ENCODE measurements at places on chromosomes 13 and 19.

DNA sequence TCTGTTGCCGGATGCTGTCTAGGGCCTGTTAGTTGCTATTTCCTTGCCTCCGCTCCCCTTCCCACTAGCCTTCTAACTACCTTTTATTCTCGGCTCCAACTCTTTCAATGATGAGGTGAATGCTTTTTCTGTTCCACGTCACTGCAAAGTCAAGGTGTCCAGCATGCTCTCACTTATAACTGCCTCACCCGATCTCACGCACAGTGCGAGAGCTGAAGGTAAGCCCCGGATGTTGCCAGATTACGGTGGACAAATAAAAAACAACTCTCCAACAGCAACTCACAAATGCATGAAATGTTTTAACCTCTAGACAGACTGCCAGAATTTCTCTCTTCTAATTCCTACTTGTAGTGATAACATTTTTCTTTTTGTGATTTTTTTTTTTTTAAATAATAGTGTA, 169.9 kb downstream of the STK24 start:
- no peak for DNase-seq

- no peak for DNase-seq
These were observed 35.0 kb downstream of the NUFIP1 start for GRCh38 chr13:44954224-44954623.

DNA sequence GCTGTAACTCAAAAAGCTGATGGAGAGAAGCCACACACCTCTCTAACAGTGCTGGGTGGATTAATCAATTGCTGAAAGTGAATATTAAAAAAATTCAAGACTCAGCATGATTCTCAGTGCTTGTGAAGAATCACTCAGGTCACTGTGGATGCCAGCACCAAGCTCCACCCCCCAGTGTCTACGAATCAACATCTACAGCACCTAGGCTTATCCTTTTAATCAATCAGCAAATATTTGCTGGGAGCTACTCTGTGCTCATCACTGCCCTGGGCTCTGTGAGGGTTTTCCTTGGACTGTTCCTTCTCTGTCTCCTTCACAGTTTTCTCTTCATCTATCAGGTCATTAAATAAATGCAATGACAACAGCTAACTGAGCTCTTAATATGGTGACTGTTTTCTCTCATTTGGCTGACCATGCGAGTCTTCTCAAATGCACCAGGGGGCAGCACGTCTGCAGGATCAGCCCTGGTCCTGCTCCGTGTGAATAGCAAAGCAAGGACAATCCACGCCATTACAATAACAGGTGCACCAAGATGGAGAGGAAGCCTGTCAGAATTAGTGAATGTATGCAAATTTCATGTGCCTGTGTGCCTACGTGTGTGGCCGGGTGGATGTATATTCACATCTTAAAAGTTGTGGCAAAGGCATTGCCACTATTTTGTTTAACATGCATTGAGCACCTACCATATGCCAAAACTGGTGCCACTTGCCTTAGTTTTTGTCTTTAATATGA, 14.6 kb upstream of the C13orf42 start:
- DNase-seq, result no peak

DNA sequence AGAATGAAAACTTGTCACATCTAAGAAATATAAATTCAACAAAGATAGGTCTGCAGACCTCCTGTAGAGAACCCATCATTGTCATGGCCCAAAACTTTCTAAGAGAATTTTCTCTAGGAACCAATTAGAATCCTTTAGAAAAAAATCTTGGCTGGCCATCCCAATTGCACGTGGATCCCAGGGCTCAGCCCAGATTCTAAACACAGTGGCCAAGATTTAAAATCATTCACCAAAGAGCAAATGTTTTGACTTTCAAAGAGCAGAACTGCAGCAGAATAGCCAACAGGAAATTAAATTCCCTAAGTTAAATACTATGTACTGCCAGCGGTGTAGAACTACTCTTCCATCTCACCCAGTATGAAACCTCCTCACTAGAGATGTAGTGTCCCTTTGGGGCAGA, 21.3 kb downstream of the IPO5 start:
- no peak for DNase-seq

DNA sequence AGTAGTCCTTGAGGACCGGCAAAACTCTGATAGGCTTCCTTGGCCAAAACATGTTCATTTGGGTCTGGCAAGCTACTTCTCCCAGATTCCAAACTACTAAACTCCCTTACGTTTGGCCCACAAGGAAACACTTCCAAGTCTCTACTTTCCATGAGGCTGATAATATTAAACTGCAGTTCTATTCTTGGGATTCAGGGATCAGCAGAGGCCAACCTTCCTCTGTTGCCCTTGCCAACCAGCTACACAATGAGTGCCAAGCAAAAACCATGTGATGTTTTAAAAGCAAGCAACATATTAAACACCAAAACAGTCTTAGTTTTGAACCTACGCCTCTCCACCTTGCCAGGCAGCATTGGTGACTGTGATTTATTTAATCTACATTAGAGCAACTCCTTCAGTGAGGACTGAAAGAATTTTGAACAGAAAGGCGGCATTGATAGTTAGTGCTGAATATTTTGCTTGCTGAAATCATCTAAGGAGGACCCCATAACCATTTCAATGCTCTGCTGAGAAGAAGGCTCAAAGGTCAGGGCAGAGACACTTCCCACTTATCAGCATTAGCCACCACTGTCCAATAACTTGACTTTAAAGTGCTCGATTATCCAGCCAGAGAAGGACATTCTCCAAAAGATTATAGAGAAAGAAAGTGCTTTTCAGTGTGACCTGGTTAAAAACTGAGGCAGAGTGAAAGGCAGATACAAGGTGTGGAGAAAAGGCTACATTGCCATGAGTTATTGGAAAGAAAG, 287.1 kb downstream of the TBC1D4 start:
- no peak for DNase-seq

DNA sequence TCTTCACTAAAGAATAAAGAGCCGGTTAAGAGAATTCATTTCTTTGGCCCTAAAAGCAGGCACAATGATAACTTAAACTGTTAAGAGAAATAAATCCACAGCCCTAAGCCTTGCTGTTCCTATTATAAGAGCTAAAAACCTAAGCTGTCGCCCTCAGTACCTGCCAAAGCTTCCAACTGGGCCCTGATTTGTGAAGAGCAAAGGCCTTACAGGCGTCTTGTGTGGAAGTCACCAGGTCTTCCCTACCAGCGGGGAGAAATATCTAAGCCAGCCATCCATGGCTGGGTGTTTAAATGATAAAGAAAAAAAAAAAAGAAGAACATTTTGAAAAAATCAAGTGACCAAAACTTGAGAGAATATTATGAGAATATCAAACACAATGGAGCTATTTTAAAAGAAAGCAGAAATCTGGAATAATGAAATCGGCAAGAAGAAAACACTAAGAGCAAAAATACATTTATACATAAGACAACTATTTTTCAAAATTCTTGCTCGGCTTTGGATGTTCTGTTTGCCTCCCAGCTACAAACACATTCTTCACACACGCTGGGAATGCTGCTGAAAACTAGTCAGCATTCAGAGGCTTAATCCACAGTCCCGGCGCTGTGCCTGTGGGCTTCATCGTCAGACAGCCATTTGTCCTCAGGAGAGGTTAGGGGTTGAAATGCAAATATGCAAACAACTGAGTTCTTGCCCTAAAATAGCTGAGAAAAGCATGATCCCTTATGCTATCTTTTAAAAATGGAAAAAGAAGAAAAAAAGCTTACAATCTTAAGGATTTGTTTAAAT, 89.8 kb upstream of the LSM14A start:
- no peak for DNase-seq

- no peak for DNase-seq
These were observed 148.3 kb downstream of the RGCC start for GRCh38 chr13:41605319-41606285.

DNA sequence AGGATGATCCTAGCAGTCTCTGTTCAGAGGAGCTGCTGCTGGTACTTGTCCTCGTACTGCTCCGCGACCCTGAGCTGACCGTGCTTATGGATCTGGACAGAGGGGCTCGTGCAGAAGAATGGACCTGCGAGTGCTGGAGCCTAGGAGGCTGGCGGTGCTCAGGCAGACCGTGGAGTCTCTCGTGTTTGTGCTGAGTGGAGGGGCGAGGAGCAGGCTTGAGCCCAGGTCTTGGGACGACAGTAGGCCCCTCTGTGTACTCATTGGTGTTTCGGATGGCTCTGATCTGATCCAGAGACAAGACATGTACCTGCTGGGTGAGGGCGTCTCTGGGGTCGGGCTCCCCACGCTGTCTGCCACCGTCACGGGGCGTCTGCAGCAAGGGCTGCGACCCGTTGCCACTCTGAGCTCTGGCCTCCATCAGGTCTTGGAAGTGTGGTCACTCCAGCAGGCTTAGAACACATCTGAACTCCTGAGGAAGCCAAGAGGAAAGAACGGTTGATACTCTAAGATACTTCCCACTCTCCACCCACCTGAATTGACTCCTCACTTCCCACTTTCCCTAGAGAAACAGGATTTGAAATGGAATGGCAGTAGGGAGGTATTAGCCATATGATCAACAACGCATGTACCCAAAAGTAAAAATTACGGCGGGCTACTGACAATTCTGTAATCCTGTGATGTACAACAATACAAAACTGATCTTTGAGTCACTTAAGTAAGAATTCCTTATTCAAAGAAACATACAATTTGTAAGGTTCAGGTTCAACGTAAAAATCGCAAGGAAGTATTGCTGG, 3.4 kb downstream of the SPRY2 start:
- DNase-seq, result no peak

GRCh38 chr13:95903569-95903968, 149.6 kb downstream of the UGGT2 start:
- DNase-seq, result no peak

All from activated CD8-positive, alpha-beta memory T cell treated with anti-CD3 and anti-CD28 coated beads for 24 hours (primary cell).